M059J (cell line): ENCODE measurements at places on chromosomes 4 and X.

- peak; percentile 4 for DNase-seq
Observed at GRCh38 chrX:24426921-24427746, 38.0 kb upstream of the PDK3 start.

DNA sequence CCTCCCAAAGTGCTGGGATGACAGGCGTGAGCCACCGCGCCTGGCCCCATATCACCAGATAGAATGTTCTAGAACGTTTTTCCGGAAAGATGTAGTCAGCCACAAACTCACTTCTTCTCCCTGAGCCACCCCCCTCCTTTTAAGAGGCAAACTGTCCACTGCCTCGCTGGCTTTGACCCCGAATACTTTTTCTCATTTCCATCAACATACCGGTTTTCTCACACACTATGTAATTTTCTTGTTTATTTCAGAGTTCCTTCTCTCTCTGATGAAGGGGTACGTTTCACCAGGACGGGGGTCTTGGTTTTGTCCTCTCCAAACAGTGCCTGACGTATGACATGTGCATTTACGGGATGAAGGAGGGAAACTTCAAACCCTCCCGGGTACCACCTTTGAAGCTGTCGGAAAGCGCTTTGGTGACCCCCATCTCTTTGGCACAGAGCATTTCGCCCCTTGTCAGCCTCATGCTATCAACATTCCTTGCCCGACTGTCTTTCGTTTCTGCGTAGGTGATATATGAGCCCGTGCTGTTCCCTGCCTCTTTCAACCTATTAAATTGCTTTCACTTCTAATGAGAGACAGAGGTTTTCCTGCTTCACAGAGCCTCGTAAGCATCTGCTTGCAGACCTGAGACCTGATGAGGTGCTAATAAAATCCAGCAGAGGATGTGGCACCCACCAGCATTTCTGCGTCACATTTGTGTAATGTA, 73.8 kb downstream of the CRLF2 start:
- no peak for DNase-seq

DNA sequence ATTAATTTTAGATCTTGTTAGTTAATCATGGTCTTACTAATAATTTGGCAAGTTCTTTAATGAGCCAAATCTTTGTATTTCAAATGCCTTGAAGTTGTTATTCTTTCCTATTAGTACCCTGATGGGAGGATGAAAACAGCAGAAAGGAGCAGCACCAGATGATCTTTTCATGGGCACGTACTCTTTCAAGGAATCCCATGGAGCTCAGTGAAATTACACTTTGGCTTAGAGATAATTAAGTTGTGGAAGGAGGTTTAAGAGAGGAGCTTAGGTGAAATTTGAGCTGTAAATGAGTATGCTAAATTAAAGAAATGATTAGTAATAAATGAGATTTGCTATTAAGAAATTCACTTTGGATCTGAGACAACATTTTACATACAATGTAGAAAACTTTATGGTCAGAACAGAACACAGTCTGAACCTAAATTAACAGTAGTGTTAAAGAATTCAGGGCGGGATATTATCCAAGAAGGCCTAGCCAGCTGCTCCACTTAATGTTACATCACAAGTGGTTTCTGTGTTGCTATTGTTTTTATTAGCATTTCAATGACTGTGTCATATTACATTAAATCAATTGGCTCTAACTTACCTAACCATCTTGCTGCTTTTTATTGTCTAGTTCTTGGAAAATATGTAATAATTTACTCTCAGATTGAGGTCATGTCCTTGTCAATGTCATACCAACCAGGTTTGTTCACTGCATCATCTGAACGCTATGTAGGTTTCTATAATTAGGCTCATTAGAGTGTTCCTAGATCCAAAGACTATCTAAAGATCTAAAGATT, 3.9 kb downstream of the MTHFD2L start:
- no peak for DNase-seq

GRCh38 chr4:10491401-10491800, 34.2 kb upstream of the ZNF518B start:
- DNase-seq: no peak

- DNase-seq: no peak
Observed at GRCh38 chrX:123157586-123157985, 26.5 kb upstream of the GRIA3 start.

DNA sequence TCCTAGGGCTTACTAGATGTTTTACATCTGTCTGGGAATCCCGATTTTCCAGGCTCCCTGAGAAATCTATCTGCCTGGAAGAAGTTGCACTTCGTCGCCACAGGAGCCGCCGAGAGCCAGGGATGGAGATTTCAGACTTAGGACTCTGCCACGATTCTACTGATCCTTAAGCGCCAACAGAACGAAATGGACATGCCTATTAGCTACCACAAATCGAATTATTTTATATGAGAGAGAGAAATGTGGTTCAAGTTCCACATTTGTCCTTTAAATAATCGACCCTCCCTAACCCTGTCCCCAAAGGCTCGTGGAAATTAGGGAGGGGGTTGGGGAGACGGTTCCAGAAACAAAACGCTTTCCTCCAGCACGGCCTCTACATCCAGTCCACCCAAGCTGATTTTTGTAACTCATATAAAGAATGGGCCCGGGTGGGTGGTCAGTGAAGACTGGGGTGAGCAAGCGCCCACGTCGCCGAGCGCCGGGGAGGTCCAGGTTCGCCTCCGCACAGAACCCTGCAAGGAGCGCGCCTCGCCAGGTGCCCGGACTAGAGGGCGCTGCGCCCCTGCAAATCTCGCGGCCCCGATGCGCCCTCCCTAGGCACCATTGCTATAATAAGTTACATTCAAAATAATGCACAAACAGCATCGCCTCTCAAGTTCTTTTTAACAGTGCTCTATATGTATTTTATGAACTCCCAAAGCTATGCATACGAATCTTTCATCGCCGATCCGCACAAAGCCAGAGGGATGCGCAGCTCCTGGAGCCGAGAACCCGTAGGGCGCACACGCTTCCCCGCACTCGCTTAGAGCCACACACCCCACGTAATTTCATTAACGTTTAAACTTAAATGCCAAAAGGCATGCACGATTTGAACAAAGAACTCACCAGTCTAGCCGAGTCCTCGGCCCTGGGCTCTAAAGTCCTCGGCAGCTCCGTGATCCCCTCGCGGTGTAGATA, 2.1 kb upstream of the FAT1 start:
- DNase-seq: peak; percentile 73

DNA sequence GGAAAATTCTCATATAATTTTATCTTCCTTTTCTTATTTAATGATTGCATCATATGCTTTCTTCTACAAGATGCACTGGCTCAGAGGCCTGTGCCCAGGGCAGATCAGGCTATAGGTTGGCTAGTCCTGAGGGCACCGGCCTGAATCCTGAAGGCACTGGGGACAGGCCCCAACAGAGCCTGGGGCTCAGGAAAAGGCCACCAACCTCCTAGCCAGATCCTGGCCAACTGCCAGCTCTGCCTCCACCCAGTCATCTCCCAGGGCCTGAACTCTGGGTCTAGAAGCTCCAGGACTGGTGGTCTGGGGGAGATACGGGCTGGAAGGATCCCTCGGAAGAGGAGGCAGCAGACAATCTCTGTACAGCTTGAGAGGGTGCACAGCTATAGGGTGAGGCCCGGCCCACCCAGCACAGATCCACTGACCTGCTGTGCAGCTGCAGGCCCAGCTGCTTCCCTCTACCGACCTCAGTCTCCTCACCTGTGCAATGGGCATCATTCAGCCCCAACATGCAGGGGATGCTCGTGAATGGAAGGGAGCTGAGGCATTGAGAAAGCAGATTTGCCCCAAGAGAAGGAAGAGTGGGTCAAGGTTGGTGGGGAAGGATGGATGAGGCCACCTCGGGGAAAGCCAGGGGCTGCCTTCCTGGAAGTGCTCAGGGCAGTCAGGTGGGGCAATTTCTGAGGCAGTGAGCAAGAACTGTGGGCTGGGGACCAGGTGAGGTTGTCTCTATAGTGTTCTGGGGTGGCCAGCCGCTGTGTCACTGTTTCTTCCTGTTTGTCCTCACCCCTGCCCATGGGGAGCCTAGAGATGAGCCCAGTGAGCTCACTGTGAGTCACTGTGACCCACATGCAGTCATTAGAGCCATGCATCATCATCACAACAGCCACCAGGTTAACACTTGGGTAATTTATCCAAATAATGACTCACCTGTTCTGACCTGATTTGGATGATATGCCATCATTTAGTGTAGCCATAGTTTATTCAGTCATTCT, 22.4 kb upstream of the XAGE2 start:
- DNase-seq: peak; percentile 83

GRCh38 chr4:107317611-107318010, 281.5 kb upstream of the DKK2 start:
- DNase-seq: no peak

DNA sequence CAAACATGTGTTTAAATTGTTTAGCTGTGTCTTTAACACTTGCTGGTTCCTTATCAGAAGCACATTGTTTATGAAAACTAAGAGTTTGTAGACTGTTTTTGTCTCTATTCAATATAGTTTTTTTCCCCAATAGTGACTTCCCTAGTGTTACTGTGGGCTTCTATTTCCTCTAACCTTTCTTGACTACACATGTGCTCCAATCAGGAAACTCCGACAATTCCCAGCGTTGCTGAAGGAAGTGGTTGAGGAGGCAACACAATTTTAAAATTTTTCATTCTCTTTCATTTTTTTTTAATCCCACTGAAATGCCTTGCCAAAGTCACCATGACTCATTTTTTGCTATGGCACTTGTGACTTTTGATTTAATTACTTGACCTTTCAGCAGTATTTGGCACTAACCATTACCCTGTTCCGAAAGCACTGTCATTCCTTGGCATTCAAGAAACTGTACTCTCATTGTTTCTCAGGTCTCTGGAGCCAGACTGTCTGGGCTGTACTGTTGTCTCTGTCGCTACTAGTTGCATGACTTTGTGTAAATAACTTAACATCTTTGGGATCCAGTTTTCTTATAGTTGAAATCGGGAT, 67.6 kb upstream of the FREM3 start:
- DNase-seq: peak; percentile 80

DNA sequence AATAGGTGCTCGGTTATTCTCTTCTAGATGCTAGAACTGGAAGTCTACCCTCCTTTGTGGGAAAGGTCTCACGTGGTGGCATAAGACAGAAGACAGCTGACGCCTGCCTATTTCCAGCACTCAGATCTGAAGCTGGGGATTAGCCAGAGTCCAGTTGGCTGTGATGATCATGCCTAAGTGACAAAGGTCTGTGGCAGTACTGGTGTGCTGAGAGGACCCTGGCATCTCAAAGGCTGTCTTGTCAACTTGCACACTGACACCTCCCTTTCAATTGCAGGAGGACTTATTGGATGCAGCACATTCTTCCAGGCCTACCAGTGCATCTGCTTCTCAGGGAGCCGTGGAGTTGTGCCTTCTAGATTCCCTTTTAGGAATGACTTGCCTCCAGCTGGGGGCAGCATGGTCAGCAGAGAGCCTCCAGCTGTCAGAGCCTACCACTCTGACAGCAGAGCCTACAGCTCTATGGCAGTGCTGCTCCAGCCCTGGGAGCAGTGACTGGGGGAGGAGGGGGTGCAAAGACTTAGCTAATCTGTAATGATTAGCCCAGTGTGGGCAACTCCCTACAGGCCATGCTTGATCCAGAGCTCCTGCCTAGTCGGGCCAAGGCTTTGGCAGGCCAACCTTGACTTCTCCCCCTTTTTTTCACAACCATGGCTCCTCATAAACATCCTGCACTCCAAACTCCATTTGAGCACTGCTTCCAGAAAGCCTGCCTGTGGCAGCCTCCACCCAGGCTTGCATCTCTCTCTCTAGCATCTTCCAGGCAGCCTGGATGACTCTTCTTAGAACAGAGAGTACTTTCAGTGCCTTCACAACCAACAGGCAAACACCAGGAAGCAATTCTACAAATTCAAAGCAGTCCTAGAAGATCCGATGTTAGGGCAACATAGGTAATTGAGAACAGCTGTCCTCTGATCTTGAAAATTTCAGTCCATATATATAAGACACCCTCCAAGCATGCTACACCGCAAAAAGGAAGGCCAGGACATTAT, 13.8 kb upstream of the FGFBP2 start:
- DNase-seq: no peak

GRCh38 chr4:120446051-120446567, 379.5 kb upstream of the MAD2L1 start:
- peak; percentile 3 for DNase-seq

- DNase-seq: no peak
Observed at GRCh38 chrX:38102875-38103274, 96.5 kb downstream of the SYTL5 start.

- no peak for DNase-seq
Observed at GRCh38 chr4:89296896-89297295, 10.7 kb downstream of the GPRIN3 start.

GRCh38 chrX:64976673-64977040, 407 bp upstream of the ZC4H2 start:
- no peak for DNase-seq

GRCh38 chr4:40150932-40151331, 45.9 kb upstream of the RHOH start:
- no peak for DNase-seq

GRCh38 chrX:115189110-115189509, at the start of gene RBMXL3:
Gene RBMXL3, plus strand, starts transcription at chrX:115189410. Its CDS starts 32 bp downstream, at chrX:115189442.
- DNase-seq: no peak

GRCh38 chrX:38276089-38276488, 51.2 kb downstream of the RPGR start:
- no peak for DNase-seq

GRCh38 chr4:85062466-85062865, 96.0 kb upstream of the WDFY3 start:
- DNase-seq: no peak

DNA sequence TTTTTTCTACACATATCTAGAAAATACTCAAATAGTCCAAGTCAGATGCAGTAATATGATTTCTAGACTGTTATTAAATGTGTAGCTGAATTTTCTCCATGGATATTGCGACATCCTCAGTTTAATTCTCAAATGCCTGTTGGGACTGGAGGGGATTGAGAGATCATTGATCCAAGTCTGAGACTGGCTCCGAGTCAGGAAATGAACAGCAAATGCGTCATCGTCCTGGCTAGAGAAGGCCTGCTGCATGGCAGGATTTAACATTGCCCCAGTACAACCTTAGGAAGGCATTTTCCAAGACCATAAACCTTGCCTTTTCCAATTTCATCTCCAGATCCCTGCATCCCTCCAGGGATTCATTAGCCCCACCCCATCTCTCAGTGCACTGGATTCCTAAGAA, 56.6 kb upstream of the SLC6A14 start:
- DNase-seq: peak; percentile 47
